ENCODE measurements at places on chromosomes 11 and 22.

GRCh38 chr11:26867286-26867685 is 126.6 kb upstream of the FIBIN start:
- no peak for DNase-seq

DNA sequence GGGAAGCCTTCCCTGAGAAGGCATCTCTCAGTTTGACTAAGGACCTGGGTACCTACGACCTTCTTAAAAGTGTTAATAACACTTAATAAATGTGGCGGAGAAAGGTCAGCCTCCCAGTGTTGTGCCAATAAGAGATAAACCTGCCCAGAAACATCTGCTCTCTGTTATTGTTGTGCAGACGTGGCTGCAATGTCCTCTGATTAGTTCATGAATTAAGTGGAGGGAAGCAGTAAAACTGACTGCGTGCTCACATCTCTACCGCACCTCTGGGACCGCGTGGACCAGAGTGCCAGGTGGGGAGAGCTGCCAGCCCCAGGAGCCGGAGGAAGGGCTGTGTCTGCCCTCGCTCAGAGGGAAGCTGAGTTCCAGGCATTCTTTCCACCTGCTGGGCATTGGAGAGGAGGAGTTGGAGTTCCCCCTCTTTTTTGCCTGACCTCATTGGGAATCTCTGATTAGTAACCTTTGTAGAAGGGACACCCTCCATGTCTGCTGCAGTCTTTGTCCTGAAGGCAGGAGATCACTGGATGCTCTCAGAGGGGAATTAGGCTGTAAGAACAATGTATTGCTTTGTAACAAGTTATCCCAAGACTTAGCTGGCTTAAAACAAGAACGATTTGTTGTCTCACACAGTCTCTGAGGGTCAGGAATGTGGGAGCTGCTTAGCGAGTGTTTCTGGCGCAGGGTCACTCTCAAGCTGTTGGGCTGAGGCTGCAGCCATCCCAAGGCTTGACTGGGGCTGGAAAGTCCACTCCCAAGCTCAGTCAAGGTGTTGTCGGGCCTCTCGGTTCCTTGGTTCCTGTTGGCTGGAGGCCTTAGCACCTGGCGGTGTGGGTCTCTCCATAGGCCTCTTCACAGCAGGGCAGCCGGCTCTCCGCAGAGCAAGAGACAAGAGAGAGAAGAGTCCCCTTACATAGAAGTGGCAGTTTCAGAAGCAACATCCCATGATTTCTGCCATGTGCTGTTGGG is 247.6 kb upstream of the TBCEL start:
- DNase-seq, result no peak

DNA sequence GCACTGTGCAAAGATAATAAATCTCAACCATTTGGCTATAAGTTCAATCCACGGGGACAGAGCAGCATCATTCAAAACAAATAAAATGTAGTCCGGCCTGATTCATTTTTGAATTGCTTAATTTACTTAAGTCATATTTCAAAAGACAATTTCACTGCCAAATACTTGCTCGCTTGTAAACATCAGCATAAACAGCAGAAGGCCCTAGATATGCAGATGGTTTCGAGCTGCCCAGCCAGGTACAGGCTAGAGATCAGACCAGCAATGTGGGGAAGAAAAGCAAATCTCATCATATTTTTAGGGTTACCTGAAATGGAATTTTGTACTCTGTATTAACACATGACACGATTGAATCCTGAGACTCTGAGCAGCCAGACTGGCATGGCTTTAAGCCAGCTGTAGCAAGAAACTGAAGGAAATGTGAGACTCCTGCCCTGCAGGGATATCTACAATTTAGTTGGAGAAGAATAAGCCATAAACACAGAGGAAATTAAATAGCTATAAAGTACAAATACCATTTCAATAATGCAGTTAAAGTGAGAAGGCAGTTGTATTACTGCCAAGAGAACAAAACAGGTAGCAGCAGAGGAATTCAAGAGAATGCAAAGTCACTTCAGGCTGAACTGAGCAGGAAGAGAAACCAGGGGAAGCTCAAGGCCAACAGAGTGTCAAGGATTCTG is 440.3 kb downstream of the ETS1 start:
- no peak for DNase-seq

DNA sequence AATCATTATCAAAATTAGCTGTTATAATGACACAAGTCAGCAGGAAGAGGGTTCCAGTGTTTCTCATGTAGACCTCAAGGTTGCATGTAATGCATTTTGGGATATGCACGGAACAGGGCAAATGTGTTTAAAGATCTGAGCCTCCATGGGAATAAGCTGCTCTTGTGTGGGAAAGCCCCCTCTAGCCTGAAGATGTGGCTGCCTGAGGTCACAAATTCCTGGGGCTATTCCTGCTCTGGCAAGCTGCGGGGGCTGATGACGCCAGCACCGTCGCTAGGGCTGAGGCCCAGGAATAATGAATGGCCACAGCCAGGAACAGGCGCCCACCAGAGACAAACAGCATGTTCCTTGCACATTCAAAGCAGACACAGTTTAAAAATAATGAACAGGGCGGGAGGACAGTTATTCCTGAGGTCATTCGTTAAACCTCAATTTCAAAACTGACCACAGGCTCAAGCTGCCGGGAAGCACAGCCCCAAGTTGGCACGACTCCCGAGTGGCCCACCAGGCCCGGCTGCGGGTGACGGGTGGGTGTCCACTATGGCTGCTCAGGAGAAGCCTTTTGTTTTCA is 11.7 kb downstream of the OSBPL5 start:
- DNase-seq, result no peak

DNA sequence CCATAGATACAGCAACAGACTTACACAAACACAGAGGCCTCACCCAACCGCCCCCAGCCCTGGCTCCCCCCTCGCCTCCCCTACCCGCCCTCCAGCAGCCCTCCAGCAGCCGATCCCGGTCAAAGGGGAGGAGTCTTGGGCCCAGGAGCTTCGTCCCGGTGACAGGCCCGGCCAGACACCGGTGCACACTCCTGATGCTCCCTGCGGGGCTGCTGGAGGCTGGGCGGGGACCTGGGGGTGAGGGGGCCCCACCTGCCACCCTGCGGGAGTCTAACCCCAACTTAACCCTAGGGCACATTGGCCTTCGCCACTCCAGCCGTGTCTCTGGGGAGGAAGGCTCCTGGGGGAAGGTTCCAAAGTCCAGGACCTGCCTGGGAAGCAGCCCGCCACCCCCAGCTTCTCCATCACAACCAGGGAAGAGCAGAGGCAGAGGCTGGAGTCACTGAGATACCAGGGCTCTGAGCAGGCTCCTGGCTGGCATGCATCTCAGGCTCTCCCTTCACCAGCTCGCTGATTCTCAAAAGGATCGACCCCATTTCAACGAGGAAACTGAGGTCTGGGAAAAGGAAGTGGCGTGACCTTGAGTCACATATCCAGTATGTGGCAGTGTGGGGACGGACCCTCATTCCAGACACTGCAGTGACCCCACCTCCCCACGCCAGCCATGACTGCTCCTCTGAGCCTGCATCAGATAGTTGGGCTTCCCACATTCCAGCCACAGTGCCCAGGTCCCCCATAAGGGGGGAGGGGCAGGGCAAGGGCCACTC is 14.4 kb downstream of the BCL9L start:
- no peak for DNase-seq

GRCh38 chr11:61270354-61271076 is 24.6 kb downstream of the VWCE start:
- DNase-seq, result no peak

DNA sequence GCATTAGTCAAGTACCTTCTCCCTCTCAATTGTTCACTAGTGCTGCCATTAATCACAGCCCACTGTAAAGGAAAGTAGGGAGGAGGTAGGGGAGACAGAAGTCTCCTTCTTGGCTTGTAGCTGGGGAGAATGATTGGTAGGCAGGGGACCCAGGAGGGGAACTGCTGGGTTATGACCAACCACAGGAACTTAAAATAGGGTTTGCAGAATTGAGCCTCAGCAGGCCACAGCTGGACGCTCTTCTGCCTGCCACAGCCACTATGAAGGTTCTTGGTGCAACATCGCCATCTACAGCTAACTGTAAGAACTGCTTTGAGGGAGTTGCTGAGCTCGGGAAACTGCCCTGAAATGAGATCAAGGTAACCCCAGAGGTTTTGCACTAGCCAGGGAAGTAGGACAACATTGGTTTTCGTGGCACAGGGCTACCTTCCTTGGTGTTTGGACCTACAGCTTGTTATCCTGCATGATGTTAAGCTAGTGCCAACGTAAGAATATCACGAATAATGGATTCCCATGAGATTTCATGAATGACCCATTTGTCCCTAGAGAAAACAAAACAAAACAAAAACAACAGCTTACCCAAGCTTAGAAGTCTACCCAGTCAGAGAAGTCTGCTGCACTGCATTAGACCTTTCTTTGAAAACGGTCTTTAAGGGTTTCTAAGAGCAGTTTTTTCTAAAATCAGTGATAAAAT is 787.1 kb upstream of the API5 start:
- no peak for DNase-seq

GRCh38 chr11:28529046-28529445 is 420.9 kb downstream of the METTL15 start:
- DNase-seq, result no peak

DNA sequence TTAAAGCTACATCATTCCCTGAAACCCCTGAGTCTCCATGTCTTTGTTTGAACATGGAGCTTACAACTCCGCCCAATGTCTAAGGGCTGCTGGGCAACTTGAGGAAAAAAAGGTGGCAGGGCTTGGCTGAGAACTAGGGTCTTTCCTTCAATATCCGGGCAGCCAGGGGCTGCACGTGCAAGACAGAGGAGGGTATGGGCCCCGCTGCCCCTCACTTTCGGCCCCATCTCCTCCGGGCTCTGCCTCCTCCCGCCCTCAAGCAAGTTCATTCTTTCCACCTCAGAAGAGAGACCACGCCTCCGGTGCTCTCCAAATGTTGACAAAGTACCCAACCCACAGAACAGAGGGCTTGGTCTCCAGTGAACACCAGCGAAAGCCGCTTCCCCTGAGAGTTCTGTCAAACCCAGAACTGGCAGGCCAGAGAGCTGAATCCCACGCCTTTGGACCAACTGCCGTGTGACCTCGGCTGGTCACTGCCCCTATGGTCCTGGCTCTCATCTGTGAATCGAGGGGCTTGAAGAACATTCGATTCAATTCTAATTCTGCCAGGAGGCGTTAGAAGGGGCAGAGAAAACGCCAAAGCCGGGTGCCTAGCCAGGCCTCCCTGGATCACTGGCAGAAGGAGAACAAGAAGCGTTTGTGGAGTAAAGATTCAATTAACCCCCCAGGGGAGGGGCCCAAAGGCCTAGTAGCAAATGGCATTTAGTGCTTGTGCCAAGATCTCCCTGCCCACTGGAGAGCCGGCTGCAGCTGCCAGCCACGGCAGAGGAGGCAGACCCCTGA is 7.3 kb downstream of the PDGFB start:
- DNase-seq, result no peak

DNA sequence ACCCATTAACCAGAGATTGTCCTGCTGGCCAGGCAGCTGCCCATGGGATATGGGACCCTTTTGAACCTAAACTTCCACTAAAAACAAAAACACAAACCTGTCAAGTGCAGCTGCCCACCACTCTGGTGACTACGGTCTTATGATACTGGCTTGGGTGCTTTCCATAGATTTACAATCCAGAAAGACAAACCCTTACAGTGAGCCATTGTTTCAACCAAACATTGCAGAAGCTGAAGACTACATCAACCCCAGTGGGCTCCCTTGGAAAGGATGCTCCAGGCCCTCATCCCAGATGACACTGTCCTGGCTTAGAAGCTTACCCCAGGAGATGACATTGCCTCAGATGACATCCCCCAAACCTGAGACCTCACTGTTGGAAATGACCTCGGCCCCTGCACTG is 56.9 kb upstream of the WNT11 start:
- no peak for DNase-seq

DNA sequence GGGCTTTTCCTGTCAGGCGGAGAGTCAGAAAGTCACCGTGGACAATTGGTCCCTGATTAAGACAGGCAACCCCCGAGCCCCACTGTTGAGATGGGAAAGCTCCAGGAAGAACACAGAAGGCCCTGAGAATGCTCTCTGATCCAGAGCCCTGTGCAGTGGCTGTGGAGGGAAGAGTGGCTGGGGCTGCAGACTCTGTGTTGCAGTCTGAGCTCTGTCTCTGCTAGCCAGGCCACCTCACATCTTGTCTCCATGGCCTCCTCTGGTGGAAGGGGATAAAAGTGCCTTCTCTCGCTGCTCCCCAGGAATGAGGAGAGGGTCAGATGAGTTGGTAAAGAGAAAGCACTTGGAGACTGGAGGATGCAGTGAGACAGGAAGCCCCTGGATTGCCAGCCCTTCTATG is 141.2 kb downstream of the CEP164 start:
- no peak for DNase-seq

- no peak for DNase-seq
Observed at GRCh38 chr22:37926358-37926757, 20.3 kb downstream of the MICALL1 start.

All from stimulated activated CD8-positive, alpha-beta memory T cell treated with anti-CD3 and anti-CD28 coated beads, Interleukin-2, amount 100 ng/mL, for 1 hour (primary cell).